ENCODE measurements at places on chromosomes 2 and 18.

GRCh38 chr2:196149948-196150347 lies 21.4 kb downstream of the STK17B start:
- DNase-seq = no peak

DNA sequence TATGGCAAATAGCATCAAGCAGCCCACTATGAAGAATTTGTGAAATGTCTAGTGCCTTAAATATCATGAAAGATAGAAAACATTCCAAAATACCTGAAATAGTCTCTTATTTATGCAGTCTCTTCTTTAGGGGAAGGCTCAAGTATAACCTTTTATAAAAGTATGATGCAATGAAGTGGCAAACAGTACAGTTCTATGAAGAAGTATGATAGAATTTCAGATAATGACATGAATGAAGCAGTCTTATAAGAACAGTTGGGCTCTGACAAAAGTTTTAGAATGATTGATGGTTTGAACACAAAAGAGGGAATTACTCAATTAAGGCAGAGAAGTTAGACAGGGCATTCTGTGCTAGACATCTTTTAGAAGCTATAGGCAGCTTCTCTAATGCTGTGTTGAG lies 1791.8 kb upstream of the PIK3C3 start:
- DNase-seq = peak; percentile 6

- no peak for DNase-seq
Measured at GRCh38 chr2:85449214-85449588, 30.7 kb downstream of the SH2D6 start.

DNA sequence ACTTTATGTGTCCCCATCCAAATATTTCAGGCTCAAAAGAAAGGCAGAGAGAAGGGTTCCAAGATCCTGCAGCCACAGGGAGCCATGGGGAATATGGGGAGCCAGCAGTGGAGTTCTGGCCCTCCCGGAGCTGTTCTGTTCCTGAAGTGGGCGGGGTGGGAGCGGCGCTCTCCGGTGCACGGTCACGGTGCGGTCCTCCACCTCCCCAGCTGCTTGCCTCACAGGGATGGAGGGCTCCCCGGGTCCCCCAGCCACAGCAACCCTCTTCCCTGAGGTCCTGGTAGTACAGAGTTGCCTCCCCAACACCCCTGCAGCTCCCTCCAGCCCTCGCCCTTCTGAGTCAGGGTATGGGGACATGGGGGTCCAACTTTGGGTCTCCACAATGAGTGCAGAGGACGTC lies 26.2 kb upstream of the SNED1 start:
- no peak for DNase-seq

GRCh38 chr2:47655563-47655880 lies 127.4 kb upstream of the MSH6 start:
- DNase-seq = no peak

- DNase-seq = no peak
Measured at GRCh38 chr2:147521936-147522335, 322.9 kb upstream of the ACVR2A start.

- DNase-seq = no peak
Measured at GRCh38 chr2:178915423-178916173, 108.4 kb upstream of the TTN start.

GRCh38 chr2:25424426-25425028 lies 82.8 kb upstream of the DNMT3A start:
- no peak for DNase-seq

GRCh38 chr2:121746071-121746578 lies 9.3 kb upstream of the TSN start:
- DNase-seq = no peak

GRCh38 chr2:64374686-64375085 lies 79.3 kb upstream of the LGALSL start:
- no peak for DNase-seq
